ENCODE measurements at places on chromosomes 4 and X. TPM values are rescaled to one million over a fixed set of nuclear protein-coding genes. Genes with fewer than 3 reads are reported as not detected.

GRCh38 chrX:120727911-120728310 lies 98.1 kb upstream of the C1GALT1C1 start:
- no peak overlapping the region for H3K27ac ChIP-seq
- H3K27me3 ChIP-seq = no peaks in the 10 kb centered on the region
- H3K36me3 ChIP-seq = no peaks in the 10 kb centered on the region

DNA sequence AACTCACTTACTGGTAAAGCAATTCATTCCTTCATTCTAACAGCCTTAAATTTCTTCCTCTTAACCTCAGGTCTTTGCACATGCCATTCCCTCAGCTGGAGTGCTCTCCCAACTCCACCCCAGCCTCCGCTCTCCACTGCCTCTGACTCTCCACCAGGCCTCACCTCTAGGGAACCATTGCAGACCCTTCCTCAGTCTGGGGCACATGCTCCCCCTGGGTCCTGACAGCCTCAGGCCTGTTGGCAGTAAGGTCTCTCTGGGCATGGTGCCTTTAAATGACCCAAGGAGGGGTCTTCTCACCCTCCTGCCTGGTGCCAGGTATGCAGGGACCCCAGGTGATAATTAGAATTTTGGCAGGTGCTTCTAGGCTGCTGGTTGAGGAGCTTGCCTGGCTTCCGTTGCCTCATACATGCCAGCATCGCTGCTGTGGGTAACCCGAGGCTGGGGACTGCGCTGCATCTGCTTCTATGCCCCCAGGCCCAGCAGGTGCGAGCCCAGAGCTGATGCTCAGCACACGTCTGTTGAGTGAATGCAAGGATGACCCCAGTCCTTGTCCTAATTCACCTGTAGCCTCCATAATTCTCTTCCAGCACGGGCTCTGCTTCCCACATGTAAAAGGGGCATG lies 27.5 kb upstream of the GPR78 start:
- no peaks in the 10 kb centered on the region for H3K4me1 ChIP-seq
- H3K4me3 ChIP-seq = no peak overlapping the region
- H3K27ac ChIP-seq = no peak overlapping the region
- no peaks in the 10 kb centered on the region for H3K27me3 ChIP-seq

DNA sequence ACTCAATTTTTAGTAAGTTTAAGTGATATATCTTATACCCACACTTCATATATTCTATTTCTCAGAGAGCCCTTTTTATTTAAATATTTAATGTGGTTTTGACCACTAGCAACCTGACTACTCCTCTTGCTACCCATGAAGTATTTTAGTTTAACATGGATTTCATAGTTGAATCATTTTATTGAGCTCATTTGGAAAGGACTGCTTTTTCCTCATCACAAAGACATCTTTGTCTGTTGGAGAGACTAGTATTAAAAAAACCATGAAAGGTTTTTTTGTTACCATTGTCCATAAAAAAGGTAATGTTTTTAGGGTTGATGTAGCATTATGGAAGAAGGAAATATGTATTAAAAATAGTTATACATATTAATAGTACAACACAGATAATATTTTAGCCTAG lies 139.5 kb downstream of the RAPGEF2 start:
- no peak overlapping the region for H3K4me3 ChIP-seq
- no peak for DNase-seq
- H3K36me3 ChIP-seq = peaks cover 13% of the 10 kb centered on the region
- H3K27ac ChIP-seq = no peak overlapping the region
- peaks cover 16% of the 10 kb centered on the region for H3K4me1 ChIP-seq

- H3K4me3 ChIP-seq = no peak overlapping the region
- no peaks in the 10 kb centered on the region for H3K36me3 ChIP-seq
- DNase-seq = no peak
- H3K4me1 ChIP-seq = no peaks in the 10 kb centered on the region
- H3K27ac ChIP-seq = no peak overlapping the region
These were observed 499.0 kb downstream of the PDGFC start for GRCh38 chr4:156472624-156473023.

DNA sequence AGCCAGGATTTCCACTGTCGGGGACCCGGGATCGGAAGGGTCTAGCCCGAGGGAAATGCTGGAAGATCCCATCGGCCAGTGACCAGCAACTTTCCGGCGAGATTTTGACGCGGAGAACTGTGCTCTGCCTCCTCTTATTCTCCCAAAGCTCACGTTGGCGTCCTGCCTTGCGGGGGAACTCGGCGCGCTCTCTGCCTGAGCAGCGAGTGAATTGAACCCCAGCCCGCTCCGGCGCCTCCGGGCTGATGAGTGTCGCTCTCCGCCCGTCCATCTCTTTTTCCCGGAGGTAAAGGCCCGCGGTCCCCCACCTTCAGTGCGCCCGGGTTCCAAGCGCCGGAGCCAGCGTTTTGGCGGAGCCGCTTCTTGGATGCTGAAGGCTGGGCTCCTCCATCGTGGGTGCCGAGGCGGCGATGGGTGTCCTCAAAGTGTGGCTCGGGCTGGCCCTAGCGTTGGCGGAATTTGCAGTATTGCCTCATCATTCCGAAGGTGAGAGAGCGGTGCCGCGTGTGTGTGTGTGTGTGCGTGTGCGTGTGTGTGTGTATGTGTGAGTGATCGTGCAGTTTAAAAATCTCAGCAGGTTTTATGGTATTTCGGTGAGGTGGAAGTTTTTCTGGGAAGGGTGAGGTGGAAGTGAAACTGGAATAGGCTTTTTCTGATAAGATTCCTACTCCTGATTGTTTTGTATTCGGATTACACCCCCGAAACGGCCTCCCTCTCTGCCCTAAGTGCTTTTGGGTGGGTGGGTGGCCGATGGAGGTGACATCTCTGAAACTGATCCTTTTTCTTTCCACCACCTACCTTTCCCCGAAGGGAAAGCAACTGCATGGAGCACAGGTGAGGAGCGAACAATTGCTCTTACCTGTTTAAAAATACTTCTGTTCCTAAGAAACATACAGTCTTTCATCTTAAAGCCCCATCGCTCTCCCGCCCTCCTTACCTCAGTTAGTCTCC lies 752 bp downstream of the FRAS1 start:
- peak; percentile 67 for DNase-seq
- peak overlapping the region; percentile 72 for H3K4me3 ChIP-seq
- H3K36me3 ChIP-seq = no peaks in the 10 kb centered on the region
- peak overlapping the region; percentile 2 for H3K27ac ChIP-seq

Gene GSX2
- total RNA-seq = not detected

DNA sequence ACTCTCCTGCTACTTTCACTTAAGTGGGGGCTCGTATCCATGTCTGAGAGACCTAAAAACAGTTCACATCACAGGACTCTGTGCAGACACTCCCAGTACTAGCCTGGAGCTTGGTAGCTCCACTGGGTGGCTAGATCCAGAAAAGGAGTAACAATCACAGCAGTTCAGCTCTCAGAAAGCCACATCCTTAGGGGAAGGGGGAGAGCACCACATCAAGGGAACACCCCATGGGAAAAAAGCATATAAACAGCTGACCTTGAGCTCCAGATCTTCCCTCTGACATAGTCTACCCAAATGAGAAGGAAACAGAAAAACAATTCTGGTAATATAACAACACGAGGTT lies 175.8 kb downstream of the FAM13A start:
- H3K36me3 ChIP-seq = no peaks in the 10 kb centered on the region
- H3K27ac ChIP-seq = no peak overlapping the region
- H3K27me3 ChIP-seq = no peaks in the 10 kb centered on the region
- no peak overlapping the region for H3K4me3 ChIP-seq

Gene CTAG1B
- total RNA-seq = not detected

GRCh38 chrX:20382518-20383297 lies 116.0 kb upstream of the RPS6KA3 start:
- no peaks in the 10 kb centered on the region for H3K27me3 ChIP-seq
- no peaks in the 10 kb centered on the region for H3K36me3 ChIP-seq
- DNase-seq = peak; percentile 49
- H3K27ac ChIP-seq = no peak overlapping the region
- H3K4me1 ChIP-seq = peaks cover 22% of the 10 kb centered on the region

- peaks cover 6% of the 10 kb centered on the region for H3K36me3 ChIP-seq
- no peak for DNase-seq
- H3K27me3 ChIP-seq = no peaks in the 10 kb centered on the region
- H3K4me1 ChIP-seq = peaks cover 15% of the 10 kb centered on the region
- H3K4me3 ChIP-seq = no peak overlapping the region
- no peak overlapping the region for H3K27ac ChIP-seq
These were observed 3.9 kb upstream of the SAT1 start for GRCh38 chrX:23779025-23779424.

DNA sequence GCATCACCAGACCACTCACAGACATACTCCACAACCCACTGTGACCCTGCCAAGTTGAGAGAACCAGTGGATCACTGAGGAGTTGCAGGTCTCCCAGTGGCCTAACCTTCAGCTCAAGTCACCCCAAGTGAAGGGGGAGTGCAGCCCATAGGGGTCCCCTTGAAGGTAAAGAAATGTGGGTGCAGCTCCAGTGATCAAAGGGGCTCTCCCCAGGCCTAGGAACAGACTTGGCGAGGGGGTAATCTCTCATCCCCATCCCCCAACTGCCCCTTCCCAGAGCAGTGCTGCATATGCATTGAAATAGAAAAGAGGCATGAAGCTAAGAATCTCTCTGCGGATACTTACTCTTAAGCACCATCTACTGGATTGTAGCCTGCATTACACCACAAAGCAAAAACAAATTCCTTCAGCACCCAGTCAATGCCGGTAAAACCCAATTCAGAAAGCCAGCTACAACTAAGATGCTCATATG lies 27.0 kb downstream of the MAGEE1 start:
- no peaks in the 10 kb centered on the region for H3K4me1 ChIP-seq
- no peak for DNase-seq
- H3K27me3 ChIP-seq = no peaks in the 10 kb centered on the region
- H3K36me3 ChIP-seq = no peaks in the 10 kb centered on the region
- no peak overlapping the region for H3K27ac ChIP-seq

- peak; percentile 11 for DNase-seq
- peaks cover 5% of the 10 kb centered on the region for H3K4me1 ChIP-seq
- H3K27ac ChIP-seq = no peak overlapping the region
These were observed 242.7 kb upstream of the ETNPPL start for GRCh38 chr4:109005523-109005922.

DNA sequence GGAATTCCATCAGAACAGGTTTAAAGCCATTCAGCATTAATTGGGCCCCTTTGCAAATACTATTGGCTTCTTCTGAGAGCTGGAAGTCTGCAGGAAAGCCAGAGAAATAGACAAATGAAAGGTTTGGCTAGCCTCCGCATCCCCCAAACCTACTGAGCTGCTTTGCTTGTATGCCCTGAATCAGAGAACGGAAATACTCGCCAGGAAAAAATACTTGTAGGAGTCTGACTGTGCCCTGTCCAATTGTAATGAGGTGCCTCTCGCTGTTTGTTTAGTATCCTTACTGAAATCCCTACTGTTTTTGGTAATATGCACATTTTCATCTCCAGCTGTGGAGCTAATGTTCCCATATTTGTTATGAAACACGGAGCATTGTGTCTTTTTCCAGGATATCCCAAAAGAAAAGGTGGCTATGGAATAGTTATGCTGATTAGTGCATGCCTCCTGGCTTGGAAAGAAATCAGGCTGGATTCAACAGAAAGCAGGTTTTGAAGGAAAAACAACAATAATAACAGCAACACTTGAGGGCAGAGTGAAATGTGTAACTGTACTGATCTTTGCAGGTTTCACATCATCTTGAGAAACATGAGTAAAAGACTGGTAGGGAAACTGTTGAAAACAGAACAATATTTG lies 50.7 kb upstream of the NLGN4X start:
- no peaks in the 10 kb centered on the region for H3K36me3 ChIP-seq
- no peaks in the 10 kb centered on the region for H3K4me1 ChIP-seq
- DNase-seq = no peak
- no peak overlapping the region for H3K27ac ChIP-seq

DNA sequence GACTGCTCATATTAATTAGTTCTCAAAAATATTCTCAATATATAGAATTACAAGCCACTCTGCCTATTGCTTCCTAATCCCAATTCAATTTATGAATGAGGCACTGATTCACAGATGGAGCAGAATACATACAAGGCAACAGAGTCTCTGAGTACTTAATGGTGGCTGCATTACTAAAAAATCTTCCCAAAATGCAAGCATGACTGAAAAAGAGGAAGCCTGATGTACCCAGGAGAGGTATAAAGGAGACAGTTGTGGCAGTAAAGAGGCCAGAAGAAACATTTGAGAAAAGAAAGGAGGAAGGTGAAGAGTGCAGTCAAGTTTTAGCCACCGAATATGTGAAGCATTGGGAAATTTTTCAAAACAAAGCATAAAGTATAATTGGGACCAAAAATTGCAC lies 163.2 kb upstream of the INTU start:
- DNase-seq = no peak
- no peak overlapping the region for H3K27ac ChIP-seq
- H3K4me3 ChIP-seq = no peak overlapping the region
- no peaks in the 10 kb centered on the region for H3K4me1 ChIP-seq
- H3K36me3 ChIP-seq = no peaks in the 10 kb centered on the region
- no peaks in the 10 kb centered on the region for H3K27me3 ChIP-seq

Gene GLRB
- not detected for total RNA-seq

- no peaks in the 10 kb centered on the region for H3K27me3 ChIP-seq
- H3K27ac ChIP-seq = no peak overlapping the region
- H3K4me3 ChIP-seq = no peak overlapping the region
- H3K36me3 ChIP-seq = no peaks in the 10 kb centered on the region
- no peak for DNase-seq
These were observed 114.1 kb downstream of the MGST2 start for GRCh38 chr4:139779691-139780090.

GRCh38 chrX:39905538-39905891 lies 192.2 kb downstream of the BCOR start:
- no peak for DNase-seq
- no peak overlapping the region for H3K27ac ChIP-seq
- peaks cover 1% of the 10 kb centered on the region for H3K27me3 ChIP-seq
- H3K4me3 ChIP-seq = no peak overlapping the region
- H3K4me1 ChIP-seq = peaks cover 32% of the 10 kb centered on the region
